ENCODE measurements at places on chromosomes 1 and 21.

DNA sequence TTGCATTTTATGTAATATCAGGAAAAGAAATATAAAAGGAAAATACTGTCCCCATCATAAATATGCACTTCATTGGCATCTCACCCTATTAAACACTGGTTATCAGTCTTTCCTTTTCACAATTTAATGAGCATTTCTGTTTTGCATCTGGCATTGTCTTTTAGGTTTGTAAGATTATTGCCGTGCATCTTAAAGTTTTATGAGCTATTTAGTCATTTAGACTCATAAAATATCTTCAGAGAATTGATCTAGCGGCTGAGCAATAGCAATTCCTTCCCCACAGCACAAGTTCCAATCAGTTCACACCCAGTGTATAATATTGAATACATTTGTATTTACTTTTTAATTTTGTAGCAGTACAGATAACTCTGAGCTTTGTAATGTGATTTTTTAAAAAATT is 112.3 kb upstream of the C1orf105 start:
- no peak for DNase-seq

DNA sequence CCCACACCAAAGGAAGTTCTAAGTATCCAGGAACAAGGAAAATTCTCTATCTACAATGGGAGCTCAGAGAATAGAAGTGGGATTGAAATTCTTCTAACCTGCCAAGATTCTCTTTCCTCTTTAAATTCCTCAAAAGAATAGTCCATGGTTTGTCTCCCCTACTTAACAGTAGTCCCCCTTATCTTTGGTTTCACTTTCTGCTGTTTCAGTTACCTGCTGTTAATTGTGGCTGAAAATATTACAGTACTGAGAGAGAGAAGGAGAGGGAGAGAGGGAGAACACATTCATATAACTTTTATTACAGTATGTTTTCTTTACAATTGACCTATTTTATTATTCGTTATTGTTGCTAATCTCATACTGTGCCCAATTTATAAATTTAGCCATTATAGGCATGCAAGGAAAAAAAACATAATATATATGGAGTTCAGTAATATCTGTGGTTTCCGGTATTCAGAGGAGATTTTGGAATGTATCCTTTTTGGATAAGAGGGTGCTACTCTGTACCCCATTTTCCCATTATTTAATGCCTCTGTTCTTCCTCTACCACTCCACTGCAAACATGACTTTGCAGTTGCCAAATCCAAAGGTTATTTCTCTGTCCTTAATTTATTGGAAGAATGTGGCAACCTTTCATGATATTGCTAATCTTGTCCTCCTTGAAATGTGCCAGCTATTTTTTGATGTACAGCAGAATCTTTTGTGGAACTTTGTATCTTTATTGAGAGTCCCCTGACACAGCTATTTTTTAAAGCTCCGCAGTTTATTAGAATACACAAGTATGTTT is 68.0 kb downstream of the USP25 start:
- DNase-seq, result no peak

DNA sequence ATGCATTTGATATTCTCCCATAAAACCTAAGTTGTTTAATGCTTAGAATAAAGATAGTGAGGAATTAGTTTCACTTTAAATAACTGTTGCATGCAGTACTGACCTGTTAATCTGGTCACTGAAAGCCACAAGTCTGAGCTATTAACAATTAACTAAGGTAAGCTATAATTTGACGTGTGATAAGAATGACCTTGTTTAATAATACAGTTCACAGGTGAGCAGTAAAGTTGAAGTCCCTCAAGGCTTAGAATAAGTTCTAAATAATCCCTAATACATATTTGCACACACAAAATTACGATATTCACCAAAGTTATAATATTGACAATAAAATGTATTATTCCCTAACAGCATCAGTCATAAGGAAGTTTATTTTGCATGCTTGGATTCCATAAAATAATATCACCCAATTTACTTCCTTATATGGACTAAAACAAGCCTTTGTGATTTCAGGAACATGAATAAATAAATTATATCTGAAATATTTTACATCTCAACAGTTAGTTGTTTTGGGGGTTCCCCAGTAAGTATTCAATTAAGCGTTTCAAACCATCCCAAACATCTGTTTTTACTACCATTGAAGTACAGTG is 70.6 kb upstream of the CHRM3 start:
- no peak for DNase-seq

DNA sequence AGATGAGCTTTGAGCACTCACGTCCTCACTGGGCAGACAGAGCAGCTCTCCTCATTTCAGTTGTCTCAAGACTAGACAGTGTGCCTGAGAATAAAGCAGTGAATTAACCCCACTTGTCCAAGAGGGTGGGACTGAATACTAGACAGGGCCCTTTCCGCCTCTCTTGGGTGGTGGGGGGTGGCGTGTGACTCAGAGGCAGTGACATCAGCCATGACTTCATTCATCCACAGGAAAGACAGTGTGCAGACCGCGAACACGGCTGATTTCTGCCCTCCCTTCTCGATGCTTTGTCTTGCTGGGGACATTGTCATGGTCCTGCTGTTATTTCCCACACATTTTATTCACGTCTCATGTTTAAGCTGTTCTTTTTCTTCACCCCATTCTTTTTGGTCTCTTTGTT is 64.9 kb downstream of the FGGY start:
- no peak for DNase-seq

GRCh38 chr1:2796890-2797740 is 4.4 kb downstream of the TTC34 start:
- DNase-seq, result no peak

- DNase-seq, result no peak
Measured at GRCh38 chr1:58710190-58711085, 10.6 kb upstream of the MYSM1 start.

DNA sequence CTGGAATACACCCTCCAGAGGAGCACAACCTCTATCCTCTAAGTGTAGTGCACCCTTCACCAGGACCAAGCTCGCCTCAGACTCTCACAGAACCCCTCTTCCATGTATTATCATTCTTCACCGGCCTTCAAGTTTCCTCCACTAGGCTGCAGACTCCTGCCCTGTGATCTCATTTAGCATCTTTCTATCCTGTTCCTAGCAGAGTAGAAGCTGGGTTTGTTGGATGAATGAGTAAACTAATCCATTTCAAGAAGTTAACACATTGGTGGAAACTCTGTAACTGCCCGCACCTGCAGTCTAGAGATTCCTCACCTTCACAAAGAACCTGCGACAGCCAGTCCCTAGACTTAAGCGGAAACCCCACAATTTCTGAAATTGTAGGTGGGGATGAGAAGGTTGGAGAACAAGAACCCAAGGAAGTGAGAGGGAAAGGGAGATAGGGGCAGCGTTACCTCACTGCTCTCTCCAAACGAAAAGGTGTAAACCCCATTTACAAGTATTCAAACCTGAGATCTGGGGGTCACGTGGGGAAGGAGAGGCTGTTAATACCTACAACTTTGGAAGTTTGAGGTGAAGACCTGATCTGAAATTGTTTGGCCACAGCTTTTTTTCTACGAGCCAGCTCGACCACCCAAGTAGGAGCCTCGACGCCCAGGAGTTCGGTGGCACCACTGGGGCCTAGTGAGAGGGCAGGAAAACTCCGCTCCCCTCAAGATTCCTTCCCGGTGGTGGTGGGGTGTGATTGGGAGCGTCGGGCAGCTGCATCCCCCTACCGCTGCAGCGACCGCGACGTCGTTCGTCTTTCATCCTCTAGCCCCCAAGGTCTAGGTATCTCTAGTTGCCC is 1.2 kb downstream of the PTPN14 start:
- DNase-seq, result no peak

Measured in amygdala (tissue), 56 donors.